Stimulated activated CD4-positive, alpha-beta T cell treated with anti-CD3 and anti-CD28 coated beads, Interleukin-15, amount 100 ng/mL, for 48 hours (primary cell): ENCODE measurements at places on chromosomes 12 and 14.

DNA sequence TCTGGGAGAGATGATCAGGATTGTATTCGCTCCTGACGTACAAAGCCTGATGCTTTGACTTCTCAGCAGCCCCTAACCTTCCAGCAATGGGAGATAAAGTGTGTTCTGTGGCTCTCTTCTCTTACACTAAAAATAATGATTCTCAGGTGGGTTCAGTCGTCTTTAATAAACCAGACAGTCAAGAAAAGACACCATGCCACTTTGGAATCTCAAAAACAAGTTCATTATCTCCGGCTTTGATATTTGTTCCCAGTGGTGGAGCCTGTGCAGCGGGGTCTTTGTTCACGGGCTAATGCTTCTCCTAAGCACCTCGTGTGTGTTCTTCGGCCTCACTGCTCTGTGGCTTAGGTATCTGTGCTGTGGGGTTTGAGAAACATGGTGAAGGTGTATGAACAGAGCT, 1.6 kb downstream of the ACVR1B start:
- DNase-seq = no peak

DNA sequence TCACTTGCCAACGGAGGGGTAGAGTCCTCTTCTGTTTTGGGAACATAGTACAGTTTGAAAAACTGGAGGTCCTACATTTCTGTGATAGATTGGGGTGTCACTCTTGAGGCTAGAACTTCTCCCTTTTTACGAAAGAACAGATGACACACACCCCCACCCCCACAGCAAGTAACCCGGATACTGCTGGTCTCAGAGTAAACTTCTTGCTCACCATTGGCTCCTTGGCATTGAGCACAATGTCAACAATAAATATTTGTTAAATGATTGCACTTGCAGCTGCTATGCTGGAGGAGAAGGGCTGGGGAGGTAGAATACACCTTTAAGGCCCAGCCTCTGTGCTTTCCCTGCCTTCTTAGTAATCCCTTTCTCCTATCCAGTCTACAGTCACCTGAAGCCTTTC, 149.8 kb downstream of the TGFB3 start:
- DNase-seq = no peak

DNA sequence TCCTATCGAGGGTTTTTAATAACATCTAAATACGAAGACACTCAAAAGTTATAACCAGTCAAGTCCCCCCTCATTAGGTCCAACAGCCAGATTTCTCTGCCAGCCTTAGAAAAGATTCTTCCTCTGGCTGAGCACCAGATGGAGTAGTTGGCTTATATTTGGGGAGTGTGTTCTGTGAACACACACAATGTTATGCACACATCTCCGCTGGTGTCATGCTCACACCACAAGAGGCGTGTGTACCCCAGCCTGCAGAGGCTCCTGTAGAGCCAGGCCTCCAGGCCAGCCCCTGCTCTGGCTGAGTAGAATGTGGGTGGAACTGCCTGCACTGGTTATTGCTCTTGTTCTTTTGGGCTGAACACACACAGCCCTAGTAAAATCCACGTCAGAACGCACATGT, 64.0 kb downstream of the PIWIL1 start:
- DNase-seq = no peak

GRCh38 chr12:24425601-24425970, 476.1 kb upstream of the SOX5 start:
- DNase-seq = no peak

- DNase-seq = no peak
Observed at GRCh38 chr14:22524115-22524783, 64.8 kb downstream of the DAD1 start.

GRCh38 chr12:132152953-132153352, 8.7 kb downstream of the NOC4L start:
- DNase-seq = no peak

GRCh38 chr14:37508503-37508902, 86.5 kb downstream of the FOXA1 start:
- DNase-seq = no peak

DNA sequence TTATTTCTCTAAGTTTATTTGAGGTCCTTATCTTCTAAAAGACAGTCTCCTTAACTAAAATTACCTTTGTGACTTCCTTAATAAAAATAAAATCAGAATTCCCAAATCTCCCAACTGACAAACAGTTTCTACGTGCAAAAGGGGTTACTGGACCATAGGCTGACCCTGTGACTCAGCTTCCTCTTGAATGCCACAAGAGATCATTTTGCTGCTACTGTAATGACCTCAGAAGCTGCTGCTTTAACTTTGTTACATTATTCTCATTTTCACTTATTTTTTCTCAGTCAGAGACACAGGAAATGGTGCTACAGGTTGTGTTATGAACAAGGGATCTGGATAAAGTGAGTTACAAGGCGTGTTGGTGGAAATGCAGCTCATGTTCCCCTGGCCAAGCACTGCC, 132.2 kb upstream of the TMTC2 start:
- no peak for DNase-seq

- DNase-seq = no peak
Observed at GRCh38 chr12:29428633-29429032, 47.7 kb upstream of the ERGIC2 start.

DNA sequence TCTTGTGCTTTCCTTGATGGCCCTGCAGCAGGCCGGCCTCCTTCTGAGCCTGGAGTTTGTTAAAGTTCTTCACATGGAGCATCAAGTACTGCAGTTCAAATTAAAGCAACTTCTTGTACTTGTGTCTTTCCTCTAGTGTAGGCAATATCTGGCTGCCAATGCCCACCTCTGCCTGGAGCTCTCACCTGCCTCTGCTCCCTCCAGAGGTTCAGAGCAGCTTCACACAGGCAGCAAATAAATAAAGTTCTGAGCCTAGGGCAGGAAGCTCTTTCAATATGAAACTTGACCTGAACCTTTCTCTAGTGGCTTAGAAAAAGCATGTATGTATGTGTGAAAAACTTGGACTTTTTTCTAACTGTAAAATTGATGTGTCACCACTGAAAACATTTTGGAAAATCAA, 65.9 kb downstream of the ITPR2 start:
- no peak for DNase-seq

GRCh38 chr12:114439261-114439683, 33.3 kb upstream of the TBX5 start:
- DNase-seq = no peak

DNA sequence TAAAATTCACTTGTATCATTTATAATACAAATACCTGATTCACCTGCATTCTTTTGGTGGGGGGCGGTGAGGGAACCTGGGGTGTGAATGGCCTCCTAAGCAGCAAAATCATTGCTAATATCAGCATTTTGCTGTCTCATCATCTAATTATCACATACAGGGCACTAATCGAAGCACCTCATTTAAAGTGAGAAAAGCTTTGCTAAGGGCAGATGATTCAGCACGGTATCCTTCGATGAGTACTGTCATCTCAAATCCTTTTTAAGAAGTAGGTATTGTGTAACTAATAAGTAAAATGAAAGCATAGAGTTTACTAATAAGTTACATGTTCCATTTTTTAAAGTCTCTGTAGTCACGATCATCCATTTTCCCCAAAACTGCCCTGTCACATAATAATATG, 278.1 kb upstream of the SOX5 start:
- no peak for DNase-seq

DNA sequence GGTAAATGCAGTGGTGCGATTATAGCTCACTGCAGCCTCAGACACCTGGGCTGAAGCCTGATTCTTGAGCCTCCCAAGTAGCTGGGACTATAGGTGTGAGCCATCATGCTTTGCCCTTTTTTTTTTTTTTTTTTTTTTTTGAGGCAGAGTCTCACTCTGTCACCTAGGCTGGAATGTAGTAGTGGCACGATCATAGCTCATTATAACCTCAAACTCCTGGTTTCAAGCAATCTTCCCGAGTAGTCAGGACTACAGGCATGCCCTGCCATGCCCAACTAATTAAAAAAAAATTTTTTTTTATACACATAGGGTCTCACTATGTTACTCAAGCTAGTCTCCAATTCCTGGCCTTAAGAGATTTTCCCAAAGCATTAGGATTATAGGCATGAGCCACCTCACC, 6.9 kb downstream of the ATP2A2 start:
- no peak for DNase-seq

DNA sequence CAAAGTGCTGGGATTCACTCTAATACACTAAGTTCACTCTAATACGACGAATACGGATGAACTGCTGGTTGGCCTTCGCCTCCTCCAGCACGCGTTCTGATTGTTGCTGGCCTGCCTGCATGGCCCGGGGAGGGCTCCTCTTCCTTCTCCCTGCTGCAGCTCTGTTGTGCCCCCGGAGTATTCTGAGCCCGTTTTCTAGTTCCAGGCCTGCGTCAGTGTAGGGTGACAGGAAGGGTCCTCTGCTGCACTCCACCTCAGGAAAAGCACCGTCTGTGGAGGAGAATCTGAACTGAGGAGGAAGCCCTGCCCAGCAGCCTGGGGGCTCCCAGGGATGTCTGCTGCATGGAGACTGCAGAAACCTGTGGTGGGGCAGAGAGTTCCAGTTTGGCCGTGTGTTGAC, 44.4 kb downstream of the DDX51 start:
- no peak for DNase-seq

GRCh38 chr12:130956009-130956408, 2.3 kb downstream of the ADGRD1 start:
- no peak for DNase-seq

DNA sequence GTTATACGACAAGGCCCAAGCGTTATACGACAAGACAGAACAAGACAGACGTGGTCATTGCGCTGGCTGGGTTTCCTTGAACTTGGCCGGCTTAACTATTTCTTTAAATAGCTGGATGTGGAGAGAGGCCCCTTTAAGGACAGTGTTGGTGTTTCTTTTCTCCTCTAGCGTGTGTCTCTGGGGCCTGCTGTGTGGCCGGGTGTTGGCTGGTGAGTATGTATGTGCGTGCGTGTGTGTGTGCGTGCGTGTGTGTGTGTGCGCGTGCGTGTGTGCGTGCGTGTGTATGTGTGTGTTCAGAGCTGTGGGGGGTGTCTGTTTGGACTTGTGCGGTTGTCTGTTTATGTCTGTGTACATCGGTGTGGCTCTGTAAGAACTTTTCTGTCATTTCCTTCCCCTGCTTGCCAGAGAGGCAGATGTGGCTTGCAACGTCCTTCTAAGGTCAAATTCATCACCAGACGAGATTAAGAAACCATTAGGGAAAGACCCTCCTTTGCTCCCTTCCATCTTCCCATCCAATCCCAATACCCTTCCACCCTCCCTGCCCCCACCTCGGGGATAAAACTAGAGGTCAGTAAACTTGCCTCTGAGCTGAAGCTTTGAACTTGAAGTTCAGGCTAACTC, 78.6 kb upstream of the TBX3 start:
- DNase-seq = no peak

DNA sequence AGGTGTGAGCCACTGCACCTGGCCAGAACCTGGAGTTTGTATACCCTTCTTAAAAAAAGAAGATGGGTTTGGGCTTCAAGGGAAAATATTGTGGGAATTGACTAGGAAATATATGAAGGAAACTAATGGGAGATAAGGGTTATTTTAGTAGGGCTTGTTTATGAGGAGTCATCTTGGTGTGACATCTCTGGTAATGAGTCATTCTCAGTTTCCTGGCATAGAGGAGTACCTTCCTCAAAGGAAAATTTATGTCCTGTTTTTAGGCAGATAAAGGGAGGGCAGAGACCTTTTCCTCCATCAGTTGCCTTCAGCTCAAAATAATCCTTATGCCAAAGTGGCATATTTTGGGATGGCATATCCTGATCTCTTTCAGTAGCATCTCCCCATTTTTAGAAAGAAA, 30.6 kb upstream of the NFKBIA start:
- DNase-seq = no peak

DNA sequence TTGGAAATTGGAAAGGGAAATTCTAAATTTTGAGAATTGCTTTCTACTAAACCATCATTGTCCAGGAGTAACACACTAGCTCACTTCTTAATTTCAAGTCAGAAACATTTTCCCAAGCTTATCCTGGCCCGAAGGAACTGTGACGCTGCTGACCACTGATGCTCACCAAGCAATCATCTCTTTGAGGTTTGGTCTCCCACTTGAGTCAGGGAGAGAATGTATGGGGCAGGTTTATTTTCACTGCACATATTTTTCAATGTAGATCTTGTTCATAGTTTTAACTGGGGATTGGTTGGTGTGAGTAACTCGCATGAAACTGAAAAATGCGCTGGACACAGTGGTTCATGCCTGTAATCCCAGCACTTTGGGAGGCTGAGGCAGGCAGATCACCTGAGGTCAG, 12.9 kb upstream of the RNASE10 start:
- no peak for DNase-seq

DNA sequence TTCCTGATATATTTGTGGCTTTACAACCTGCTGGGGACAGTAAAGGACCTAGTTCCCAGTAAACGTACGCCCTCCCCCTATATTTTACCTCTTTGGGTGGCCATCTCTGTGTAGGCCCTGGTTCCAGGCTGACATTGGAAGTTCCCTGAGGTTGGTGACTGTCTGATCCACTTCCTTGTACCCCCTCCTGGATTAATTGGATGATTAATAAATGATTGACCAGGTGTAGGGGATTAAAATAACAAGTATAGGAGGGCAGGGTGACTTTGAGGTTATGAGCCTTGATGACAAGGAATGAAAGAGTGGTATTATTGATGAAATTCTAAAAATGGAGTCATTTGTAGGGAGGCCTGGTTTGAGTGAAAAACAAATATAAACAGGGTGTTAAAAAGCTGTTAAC, 9.6 kb downstream of the SUSD6 start:
- DNase-seq = no peak

- DNase-seq = no peak
Observed at GRCh38 chr14:23538785-23539184, 12.8 kb downstream of the ZFHX2 start.

DNA sequence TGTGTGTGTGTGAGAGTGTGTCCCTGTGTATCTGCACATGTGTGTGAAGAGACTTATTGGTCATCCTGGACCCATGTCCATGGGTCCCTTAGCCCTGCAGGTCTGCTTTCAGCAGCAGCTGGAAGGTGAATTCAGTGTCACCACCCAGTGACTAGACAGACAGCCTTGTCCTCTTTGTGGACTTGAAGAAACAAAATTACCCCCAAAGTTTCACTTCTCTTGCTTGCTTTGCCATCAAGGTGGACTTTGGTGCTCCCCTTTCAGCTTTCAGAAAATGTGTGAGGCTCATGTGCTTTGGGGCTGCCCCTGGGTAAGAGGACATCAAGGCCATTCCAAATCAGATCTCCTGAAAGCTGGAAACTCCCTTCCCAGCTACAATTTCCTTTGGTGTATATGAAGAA, 1063.8 kb downstream of the BCL11B start:
- no peak for DNase-seq

GRCh38 chr12:73308079-73308478, 1035.9 kb downstream of the TRHDE start:
- DNase-seq = no peak

DNA sequence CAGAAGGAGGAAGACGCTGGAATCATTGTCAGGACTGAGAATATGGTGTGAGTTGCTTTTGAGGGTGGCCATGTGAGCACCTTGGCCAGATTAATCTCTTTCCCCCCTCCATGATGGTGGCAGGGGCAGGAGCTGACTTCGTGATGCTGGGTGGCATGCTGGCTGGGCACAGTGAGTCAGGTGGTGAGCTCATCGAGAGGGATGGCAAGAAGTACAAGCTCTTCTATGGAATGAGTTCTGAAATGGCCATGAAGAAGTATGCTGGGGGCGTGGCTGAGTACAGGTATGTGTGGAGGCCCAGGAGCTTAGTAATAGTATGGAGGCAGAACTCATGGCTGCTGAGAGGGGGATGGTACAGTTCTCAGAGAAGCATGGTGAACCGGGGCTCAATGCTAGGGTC, 4.3 kb downstream of the TINF2 start:
- DNase-seq = no peak

GRCh38 chr14:49745191-49745590, 22.8 kb upstream of the KLHDC2 start:
- DNase-seq = no peak

- no peak for DNase-seq
Observed at GRCh38 chr12:74890237-74890599, 319.4 kb downstream of the KCNC2 start.
